HepG2 (cell line): ENCODE measurements at places on chromosomes 12 and 14.

DNA sequence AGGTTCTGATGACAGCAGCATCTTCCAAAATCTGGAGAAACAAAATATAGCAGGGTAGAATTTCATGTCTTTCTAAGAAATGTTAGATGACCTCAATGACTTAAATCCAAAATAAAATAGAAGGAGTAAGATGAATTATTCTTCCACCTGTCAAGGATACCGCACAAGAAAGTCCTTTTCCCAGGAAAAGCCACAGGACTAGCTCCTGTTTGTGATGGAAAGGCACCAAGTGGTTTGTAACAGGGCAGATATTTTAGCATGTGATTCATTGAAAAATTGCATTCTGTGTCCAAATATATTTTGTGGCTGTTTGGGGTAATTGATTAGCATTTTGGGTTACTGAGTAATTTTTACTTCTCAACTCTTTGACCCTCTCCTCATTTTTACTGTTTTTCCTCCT lies 2.7 kb downstream of the CD163L1 start:
- DNase-seq, result no peak

- DNase-seq, result peak; percentile 34
Measured at GRCh38 chr14:37658156-37658555, 62.7 kb downstream of the TTC6 start.

- no peak for DNase-seq
Measured at GRCh38 chr12:77382096-77382742, 316.9 kb upstream of the E2F7 start.

DNA sequence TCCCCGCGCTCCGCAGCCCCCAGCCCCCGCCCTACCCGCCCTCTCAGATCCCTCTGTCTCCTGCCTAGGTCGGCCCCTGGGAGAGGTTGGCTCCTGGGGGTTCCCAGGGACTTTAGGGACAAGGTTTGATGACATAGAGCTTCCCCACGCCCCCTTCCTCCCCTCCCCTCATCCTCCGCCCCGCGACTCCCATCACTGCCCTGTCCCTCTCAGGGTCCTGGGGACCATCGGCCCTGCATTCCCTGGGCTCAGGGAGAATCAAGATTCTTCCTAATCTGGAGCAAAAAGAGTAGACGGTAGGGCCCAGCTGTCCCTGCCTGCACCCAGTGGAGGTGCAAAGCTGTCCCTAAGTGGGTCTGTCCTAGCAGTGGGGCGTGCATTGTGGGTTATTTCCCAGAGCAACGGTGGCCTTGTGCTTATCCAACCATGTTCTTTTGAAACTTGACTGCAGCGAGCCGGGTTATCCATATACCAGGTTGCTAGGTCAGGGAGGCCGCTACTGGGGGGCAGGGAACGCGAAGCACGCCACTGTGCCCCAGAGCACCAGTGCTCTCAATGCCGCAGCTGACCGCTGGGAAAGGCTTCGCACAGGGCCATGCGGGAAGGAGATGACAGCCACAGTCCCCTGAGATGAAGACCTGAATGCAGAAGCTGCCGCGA lies 124.4 kb upstream of the PRMT8 start:
- no peak for DNase-seq

DNA sequence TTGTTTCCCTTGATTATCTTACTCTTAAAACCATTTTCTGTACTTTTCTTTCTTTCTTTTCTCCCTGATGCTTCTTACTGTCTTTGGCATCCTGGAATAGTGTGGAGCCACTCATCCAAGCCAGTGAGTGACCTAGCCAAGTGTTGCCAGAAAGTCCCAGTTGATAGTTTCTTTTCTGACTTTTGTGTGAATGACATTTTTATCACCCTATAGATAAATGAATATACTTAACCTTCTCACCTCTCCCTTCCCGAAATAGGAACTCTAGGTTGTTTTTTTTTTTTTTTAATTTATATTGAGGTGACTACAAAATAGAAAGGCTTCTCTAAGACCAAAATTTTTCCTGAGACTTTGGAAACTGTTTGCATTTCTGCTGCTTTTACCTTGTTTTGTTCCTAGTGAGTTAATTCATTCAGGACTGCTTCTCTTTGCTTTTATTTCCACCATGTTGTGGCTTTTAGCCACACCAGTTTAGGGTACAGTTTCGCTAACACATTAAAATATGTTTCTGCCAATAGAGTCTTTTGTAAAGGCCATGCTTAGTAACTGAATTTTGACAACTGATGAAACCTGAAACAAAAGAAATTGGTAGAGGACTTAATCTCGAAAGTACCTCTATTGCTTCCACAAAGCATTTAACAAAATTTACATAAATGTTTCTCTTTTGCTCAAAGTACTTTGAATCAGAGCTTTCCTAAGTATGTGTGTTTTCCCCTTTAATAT lies 194.6 kb downstream of the ERC1 start:
- no peak for DNase-seq

GRCh38 chr12:39157696-39158342 lies 252.4 kb upstream of the CPNE8 start:
- DNase-seq, result no peak

GRCh38 chr14:51836417-51836816 lies 24.0 kb upstream of the GNG2 start:
- no peak for DNase-seq

DNA sequence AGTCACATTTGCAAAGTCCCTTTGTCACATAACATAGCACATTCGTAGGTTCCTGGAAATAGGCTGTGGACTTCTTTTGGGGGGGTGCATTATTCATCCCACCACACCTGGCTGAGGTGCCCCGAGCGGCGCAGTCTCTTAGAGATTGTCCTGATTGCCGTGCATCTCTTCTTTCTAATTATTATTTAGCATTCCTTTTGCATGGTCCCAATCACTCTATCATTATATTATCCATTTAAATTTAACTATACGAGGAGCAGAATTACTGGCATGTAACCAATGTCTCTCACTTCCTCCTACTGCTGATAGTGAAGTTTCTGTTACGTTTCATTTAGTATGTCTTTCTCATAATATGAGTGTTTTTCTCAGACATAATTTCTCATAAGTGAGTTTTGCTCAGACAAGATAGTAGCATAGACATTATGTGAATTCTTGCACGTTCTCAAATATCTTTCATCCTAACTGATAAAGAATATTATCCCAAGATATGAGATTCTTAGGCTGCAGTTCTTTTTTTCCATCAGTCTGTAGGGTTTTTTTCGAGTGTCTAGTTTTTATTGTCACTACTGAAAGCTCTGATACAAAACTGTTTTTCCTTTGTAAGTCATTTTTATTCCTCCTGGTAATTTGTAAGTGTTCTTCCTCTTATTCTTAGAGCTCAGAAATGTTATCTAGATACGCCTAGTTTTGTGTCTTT lies 444.3 kb downstream of the NELL2 start:
- no peak for DNase-seq

DNA sequence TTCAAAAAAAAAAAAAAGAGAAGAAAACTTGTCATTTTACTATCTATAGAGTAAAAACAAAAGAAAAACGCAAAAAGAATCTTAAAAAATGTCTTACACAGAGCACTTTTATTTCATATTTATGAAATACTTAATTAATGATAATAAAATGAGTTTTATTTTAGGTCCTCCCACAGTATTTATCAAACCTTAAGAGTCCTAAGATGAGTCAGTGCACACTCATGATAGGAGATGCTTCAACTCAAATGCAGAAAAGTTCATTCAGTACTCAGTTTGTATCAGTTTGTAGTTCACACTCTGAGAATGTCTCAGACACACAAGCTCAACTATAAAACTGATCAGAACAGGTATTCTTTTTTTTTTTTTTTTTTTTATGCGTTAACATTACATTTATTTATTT lies 41.7 kb downstream of the TRIM9 start:
- DNase-seq, result no peak

DNA sequence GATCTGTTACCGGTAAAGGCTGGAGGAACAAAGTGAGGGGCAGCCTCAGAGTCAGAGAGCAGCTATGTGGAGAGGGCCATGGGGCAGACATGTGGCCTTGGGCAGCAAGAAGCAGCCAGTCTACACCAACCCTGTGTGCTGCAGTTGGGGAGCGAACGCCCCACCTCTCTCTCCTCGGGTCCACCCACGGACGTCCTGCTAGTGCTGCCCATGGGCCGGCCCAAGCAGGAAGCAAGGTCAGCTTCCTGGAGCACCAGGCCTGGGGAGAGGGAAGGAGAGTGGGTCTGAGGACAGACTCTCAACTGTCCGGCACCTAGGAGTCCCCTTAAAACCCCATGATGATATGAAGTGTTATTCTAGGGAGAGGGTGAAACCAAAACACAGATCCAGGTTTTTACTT lies 254.8 kb upstream of the FKBP4 start:
- no peak for DNase-seq

- no peak for DNase-seq
Measured at GRCh38 chr12:68959143-68959858, 26.3 kb upstream of the CPM start.

DNA sequence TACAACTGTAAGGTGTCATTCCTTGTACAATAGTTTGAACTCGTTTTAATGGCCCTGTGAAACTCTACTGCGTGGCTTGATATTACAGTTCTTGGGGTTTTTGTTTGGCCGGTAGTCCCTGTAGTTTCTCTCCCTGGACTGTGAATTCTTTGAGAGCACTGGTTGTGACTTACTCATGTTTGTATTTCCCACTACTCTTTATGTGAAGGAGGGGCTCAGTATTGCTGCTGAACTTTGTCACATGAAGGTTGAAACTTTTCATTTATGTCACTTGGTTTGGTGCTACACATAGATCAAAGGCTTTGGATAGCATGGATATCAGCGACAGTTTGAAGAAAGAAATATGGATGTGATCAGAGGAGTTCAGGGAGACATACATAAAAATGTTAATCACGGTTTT lies 1.5 kb upstream of the POU6F1 start:
- DNase-seq, result peak; percentile 57

DNA sequence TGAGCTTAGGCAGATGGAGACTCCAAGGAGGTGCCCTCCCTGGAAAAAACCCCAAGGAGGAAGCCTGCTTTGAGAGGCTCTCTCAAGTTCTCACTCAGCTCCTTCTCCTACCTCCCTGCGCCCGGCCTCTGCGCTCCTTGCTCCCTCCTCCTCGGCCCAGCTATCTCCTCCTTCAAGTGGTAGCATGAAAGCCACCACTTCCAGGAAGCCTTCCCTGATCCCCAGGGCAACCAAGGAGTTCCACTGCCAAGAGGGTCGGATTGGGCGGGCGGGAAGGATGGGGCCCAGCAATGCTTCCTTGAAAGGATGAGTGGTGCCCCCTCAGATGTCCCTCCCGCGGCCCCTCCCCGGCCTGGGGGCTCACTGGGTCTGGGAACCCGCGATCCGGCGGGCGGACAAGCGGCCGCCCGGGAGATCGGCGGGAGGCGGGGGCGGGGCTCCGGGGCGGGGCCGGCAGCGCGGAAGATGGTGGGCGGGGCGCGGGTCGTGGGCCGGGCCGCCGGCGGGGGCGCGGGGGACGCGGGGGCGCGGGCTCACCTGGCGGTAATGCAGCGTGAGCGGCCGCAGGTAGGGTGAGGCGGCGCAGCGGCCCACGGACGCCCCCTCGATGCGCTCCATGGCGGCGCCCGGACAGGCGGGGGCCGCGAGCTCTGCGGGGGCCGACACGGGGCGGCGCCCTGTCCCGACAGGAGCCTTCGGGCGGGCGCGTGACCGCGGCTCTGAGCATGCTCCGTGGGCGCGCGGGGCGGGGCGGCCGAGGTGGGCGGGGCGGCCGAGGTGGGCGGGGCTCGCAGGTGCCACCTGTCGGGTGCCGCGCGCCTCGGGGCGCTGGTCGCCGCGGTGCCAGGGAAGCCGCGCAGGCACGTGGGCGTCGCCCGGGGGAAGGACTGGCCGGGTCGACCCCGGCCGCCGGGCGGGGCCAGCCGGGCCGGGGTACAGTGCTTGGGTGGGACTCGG lies at the start of gene NUDT14:
Gene NUDT14, minus strand, starts transcription at position 721 of the 957 bp plus-strand sequence. Its CDS starts 103 bp downstream, at position 618.
- DNase-seq, result no peak

- DNase-seq, result no peak
Measured at GRCh38 chr12:75208856-75209811, 505 bp downstream of the KCNC2 start.

DNA sequence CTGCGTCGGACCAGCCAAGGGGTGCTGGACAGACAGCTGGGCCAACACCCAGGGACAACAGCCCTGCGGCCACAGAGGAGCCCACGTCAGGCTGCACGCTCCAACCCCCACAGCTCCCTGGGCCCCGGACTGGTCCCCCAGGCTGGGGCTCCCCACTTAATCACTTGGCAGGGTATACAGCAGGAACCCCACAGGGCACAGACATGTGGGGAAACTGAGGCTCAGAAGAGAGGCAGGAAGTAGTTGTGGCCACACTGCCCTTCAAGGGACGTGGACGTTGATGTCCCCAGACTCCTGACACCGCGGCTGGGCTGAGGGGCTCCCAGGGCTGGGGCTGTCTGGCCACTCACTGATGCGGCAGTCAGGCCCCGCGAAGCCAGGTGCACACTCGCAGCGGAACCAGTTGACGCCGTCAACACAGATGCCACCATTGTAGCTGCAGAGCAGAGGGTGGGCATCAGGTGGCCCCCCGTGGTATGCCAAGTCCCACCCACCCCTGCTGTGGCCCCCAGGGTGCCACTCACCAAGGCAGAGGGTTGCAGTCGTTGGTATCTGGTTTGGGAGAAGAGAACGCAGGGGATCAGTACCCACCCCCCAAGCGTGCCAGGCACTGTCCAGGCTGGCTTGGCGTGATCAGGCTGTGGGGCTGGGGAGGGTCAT lies 21.5 kb downstream of the JAG2 start:
- no peak for DNase-seq

- no peak for DNase-seq
Measured at GRCh38 chr14:33629792-33630191, 321.1 kb downstream of the EGLN3 start.

- no peak for DNase-seq
Measured at GRCh38 chr12:127552838-127553237, 714.1 kb upstream of the TMEM132C start.

DNA sequence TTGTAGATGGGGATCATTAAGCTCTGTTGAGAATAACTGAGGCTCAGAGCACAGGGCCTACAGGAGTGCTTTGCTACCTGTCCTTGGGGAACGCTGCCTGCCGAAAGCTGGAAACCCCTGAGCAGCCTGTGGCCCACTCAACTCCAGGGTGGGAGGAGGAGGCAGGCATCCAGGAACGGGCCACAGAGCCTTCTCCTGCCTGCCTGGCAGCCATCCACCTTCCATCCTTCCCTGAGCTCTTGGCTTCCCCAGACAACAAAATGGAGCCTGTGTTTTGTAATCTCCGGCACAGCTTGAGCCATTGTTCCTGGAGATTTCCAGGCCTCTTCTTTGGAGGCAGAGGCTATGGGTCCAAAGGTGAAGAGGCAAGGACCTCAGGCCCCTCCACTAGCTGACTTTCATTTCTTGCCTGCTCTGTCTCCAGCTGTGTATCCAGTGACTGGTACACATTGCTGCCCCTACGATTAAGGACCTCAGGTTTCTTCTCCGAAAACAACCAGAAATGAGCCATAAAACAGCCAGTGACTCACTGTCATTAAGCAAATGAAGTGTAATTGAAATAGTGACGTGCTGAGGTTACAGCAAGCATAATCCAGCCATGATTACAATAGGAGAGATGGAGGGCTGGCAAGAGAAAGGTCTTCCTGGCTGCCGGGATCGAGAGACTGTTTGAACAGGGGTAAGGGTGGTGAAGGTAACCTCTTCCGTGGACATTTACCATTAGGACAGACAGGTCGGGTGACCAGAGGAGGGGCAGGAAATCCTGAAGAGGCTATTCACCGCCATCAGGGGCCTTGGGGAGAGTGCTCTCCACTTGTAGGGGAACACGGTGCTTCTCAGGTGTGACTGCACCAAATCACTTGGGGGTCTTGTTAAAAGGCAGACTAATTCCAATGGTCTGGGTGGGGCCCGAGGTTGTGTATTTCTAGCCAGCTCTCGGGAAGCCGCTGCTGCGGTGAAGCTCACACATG lies 56.3 kb upstream of the KCNA5 start:
- DNase-seq, result no peak

- no peak for DNase-seq
Measured at GRCh38 chr12:91140026-91140931, 29.0 kb upstream of the LUM start.
